NCI-H1105 treated with DMSO at 0.1 percent for 48 hours (cell line): ENCODE measurements at places on chromosomes 5 and 9.

GRCh38 chr9:72013292-72013760, 47.1 kb downstream of the C9orf57 start:
- no peak for DNase-seq

DNA sequence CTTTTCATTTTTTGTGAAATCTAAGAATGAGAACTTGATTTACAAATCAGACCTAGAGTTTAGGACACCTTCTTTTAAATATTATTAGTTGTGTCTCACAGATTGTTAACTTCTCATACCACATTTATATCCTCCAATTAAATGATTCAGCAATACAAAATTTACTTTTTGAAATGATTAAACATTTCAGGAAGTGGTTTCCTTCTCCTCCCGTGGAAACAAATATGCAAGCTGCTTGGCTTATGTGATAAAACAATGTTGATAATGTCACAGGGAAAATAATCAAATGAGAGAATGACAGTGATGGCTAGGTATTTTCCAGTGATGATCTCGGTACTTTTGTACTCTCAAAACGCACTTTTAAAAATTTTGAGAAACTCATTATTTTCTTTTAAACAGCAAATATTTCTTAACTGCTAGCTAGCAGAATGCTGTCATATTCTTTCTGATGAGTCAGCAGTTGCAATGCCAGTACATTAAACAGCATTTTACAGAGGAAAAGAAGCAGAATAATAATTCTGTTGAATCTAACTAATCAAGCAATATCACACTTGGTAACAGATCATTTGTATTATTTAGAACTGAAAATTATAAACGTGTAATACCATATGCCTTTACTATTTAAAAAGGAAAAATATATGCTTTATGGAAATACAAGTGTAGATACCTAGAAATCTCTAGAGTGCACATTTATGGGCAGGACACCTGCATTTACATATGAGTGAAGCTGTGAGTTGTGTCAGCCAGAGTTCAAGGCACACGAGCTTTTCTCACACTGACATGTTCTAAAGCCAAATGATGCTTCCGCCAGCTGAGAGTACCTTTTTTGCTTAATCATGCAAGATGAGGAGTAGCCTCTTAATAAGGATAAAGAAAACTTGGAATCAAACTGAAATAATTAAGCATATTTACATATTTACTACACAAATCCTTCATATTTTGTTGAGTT, 53.6 kb upstream of the CDH18 start:
- no peak for DNase-seq

DNA sequence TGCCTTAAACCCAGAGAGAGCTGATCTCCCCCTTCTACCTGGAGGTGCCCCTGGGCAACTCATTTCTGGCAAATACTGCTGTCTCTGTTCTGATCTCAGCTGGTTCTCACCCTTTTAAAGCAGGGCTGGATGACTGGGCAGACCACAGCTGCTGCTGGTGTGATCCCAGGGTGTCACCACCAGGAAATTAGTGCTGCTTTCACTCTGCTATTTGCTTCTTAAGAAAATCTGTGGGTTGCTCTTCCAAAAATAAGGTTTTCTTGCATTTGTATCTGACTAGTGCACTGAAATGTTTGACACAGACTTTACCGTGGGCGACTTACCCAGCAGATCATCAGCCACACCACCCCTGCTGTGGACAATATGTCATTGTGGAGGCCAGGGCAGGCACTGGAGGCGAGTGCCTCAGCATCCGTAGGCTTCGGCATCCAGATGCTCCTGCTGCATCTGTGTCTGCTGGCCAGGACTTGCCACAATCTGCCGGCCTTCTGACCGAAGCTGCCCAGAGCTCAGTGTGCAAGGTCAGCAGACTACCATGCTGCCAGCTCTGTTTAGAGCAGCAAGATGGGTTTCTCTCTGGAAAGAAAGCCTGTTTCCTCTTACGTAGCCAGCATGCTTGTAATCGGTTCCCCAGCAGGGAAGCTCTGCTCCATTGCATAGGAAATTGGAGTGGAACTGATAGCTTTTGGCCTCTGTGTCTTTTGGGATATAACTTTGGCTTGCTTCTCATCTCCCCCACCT, 13.6 kb downstream of the ARHGAP26 start:
- DNase-seq = no peak

DNA sequence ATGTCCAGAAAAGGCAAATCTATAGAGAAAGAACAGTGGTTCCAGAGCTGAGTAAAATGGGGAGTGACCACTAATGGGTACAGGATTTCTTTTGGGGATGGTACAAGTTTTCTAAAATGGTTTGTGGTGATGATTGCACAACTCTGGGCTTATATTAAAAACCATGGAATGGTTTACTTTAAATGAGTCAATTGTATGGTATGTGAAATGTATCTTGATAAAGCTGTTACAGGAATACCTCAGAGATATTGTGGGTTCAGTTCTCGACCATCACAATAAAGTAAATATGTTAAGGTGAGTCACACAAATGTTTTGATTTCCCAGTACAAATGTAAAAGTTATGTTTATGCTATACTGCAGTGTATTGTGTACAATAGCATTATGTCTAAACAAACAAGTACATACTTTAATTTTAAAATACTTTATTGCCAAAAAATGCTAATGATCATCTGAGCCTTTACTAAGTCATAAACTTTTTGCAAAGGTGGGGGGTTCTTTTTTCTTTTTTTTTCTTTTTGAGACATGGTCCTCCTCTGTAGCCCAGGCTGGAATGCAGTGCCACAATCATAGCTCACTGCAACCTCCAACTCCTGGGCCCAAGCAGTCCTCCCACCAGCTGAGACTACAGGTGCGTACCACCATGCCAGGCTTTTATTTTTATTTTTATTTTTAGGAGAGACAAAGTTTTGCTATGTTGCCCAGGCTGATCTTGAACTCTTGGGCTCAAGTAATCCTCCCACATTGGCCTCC, 65.9 kb downstream of the SHOC1 start:
- DNase-seq = no peak

- DNase-seq = no peak
These were observed 306.8 kb upstream of the NMUR2 start for GRCh38 chr5:152711801-152712388.

- peak; percentile 48 for DNase-seq
These were observed 10.8 kb downstream of the REEP2 start for GRCh38 chr5:138449501-138450239.

DNA sequence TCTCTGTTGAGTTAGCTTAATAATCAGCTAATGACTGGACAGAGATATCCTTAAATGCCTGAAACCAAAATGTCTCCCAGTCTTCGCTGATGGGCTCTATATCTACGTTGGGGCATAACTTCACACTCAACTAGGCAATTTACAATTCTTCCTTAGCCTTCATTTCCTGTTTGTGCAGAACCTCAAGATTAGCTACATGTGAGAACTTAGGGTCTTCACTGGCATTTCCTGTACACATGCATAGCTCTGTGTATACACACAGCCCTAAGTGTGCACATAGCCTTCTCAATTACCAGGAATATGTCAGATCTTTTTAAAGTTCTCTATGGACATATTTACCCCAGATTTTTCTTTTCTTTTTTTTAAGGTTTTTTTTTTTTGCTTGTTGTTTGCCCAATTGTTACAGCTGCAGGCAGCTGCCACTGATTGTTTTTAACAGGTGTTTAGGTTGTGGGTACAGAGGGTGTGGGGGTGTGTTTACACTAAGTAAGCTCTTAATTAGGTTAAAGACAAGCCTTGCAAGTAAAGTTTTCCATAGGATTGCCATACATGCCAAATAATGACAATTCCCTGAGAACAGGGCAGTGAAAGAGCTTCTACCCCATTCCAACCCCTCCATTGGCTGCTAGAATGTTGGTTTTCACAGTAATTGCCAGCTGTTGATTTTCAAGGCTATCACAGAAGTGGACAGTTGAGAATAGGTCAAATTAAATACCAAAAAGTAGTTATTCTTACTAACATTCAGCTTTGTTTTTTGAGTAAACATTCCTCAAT, 441.0 kb downstream of the TLE4 start:
- DNase-seq = no peak

GRCh38 chr5:143652108-143652700, 159.8 kb upstream of the HMHB1 start:
- peak; percentile 9 for DNase-seq

GRCh38 chr5:175859916-175860315, 11.5 kb upstream of the CPLX2 start:
- no peak for DNase-seq

DNA sequence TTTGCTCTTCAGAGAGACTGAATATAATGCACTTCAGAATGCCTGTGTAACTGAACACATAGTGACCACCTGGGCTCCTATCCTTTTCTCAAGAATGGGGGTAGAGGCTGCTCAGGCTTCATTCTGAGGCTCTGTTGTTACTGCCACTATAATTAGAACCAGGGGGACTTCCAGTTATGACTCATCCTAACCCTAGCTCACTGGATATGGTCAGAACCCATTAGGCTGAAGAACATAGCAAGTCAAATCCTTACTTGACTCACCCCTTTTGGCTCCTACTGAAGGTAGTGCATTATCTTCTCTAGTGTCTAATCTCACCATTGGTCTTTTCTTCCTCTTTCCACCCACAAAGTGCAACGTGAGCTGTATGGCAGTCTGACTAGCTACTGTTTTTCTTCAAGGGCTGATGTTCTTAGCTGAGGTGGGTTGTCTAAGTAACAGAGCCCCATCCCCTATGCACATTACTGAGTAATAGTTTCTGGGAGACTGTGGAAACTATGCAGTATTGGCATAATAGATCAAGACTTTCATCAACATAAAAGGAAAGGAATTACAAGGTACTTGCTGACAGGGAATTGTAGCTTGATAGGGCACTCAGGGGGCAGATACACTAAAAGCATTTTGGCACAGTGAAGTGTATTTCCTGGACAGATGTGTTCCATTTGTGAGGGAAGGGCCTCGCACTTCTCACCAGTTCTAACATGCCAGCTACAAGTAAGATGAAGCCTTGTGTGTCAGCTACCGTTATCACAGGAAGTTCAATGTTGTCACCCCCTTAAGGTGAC, 431.0 kb upstream of the MEF2C start:
- no peak for DNase-seq

DNA sequence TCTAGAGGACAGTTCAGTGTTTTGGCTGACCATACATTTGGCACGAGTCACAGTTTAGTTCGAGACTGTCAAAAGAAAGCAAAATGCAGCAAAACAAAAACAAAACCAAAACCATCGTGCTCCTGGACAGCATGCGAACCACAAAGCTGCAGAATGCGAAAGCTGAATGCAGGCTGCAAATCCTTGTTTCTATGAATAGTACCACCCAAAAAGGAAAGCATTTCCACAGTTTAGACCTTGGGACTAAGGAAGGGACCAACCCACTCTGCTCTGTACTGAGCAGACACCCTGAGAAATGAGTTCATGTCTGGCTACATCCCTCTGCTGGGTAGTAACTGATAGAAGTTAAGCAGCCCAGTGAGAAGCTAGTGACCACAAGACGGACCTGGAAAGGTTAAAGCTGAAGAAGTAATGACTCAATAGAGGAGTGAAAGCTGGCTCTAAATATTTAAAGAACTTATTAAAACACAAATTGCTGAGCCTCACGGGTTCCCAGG, 3.9 kb downstream of the GCNT4 start:
- no peak for DNase-seq

GRCh38 chr5:169712428-169712827, 75.4 kb downstream of the DOCK2 start:
- no peak for DNase-seq

DNA sequence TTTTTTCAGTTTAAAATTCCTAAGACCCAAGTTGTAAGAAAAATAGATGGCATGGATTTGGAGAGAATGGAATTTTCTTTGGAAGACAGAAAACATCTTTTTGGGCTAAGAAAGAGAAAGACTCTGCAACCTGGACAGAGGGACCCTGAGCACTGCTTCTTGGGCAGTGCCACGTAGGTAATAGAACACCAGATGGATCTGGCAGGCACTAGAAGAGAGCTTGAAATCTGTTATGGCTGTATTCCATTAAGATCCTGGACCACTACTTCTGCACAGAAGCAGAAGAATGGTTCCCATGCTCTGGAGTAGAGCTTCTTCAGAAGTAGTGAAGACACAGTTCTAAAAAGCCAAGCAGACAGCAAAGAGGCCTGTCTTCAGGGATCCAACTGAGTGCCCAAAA, 306.4 kb upstream of the CD180 start:
- DNase-seq = no peak

DNA sequence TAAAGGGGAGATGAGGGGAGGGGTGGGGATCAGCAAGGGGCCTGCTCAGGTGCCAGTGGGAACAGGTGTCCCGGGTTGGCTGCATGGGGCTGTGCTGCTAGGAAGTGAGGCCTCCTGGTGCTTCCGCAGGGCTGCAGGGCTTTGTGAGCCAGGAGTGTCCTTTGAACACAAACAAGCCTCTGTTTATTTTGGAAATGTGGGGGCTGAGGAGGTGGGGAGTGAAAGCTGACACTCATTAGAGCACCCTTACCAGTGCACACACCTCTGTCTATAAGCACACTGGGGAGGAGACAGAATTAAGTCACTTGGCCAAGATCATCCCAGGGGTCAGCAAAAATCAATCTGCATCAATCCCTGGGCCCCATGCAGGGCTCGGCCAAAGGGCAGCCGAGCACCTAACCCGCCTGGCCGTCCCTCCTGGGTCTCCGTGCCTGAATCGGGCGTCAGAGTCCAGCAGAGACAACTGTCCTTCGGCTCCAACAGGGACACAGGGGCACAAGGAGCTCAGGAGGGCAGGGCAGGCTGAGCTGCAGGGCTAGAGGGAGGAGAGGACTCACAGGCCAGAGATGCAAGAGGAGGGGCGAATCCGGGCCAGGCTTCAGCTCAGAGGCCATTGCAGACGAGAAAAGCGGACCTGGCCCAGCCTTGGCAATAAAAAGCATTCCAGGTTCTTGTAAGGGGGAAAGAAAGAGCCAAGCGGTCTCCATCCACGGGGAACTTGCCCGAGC, 99.8 kb downstream of the VAV2 start:
- DNase-seq = no peak

GRCh38 chr5:152514827-152515397, 109.8 kb upstream of the NMUR2 start:
- peak; percentile 34 for DNase-seq

DNA sequence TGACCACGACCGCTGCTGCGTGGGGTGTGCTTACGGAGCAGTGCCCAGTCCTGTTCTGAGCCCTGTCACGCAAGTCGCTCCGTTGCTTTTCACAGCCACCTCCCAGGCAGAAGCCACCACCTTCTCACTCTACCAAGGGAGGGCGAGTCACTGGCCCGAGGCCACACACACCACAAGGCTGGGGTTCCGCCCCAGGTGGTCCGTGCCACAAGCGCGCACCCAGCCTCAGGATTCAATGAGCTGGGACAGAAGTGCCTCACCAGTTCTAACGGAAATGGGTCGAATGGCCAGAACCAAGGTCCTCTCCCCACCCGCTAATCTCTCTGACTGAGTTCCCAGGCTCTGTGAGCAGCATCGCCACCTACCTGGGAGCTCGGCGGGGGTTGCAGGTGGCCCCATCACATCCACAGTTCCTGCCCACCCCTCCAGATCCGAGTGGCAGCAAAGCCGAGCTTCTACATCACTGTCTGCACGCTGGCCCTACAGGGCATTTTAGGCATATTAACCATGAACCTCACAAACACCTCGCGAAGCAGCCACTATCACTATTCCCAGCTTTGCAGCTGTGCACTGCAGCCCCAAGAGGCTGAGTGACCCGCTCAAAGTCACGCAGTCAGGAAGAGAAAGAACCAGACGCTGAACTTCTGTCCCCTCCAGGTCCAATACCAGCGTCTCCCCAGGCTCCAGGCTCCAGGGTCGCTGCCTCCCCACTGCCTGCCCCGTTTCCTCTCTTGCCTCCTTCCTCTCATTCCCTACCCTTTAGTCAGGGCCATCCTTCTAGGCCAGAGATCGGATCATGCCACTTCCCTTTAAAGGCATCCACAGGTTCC, 92.1 kb upstream of the PHYKPL start:
- DNase-seq = peak; percentile 1
